ENCODE measurements at places on chromosomes 11 and 22.

DNA sequence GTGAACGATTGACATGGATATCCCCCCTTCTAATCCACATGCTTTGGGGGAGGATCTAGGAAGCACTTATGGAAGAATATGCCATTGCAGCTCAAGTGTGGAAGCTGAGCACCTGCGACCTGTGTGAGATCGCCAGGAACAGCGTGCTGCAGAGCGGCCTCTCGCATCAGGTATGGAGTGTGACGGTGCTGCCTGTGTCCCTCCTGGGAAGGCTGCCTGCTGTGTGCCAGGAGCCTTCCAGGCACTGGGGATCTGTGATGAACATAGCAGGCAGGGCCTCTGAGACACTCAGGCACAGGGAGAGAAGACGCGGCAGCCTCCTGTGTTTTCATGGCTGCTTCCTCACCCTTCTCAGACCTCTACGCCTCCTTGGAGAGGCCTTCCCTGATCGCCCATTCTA, 36.5 kb downstream of the RNF141 start:
- no peak for DNase-seq

- no peak for DNase-seq
These were observed 253.7 kb downstream of the AASDHPPT start for GRCh38 chr11:106331176-106331575.

DNA sequence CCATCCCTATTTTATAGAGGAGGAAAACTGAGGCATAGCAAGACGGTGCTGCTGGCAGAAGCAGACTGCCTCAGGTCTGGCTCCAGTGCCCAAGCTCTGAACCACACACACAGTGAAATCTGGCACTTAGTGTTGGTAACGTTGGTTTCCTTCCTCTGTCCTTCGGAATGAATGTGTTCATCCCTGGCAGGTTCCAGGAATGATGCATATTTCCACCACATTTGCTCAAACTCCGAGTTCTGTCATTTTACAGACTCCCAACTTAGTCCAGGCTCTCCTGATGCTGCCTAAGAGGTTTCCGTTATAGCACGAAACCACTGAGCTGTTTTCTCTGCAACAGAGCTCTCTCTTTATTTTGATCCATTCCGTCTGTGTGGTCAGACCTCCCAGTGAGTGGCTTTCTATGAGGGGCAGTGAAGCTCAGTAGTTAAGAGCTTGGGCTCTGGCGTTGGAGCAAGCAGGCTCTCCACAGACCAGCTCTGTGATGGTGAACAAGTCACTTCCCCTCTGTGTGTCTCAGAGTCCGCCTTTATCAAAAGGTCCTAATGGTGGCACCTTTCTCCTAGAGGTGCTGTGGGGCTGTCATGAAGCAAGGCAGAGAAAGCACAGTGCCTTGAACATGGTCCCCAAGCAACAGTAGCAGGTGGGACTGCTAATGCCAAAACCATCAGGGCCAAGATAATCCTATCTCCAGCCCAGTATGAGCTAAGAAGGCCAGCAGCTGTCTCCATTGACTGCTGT, 200.3 kb downstream of the MYO18B start:
- no peak for DNase-seq

DNA sequence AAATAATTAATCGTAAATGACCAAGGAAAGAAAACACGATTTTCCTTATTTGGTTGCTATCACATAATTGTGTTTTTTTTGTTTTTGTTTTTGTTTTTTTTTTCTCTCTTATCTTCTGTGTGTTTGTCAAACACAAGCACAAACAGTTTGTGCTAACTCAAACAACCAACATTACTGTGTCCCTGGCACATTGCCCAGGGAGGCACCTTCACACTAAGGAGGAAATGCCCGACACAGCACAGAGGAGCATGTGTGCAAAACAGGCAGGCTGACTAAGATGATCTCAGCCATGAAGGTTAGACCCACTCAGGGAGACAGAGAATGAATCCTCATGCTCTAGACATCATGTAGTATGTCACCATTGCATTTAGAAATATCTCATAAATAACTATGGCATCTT, 130.1 kb downstream of the SOX6 start:
- no peak for DNase-seq

GRCh38 chr22:45155050-45155840, 8.5 kb upstream of the NUP50 start:
- DNase-seq, result no peak

All from SIG-M5 (cell line).